ENCODE measurements at places on chromosomes 3 and 15. TPM values are rescaled to one million over a fixed set of nuclear protein-coding genes. Genes with fewer than 3 reads are reported as not detected.

GOLGA6L7 gene
- total RNA-seq, result not detected

PSTPIP1 gene
- total RNA-seq, result 1.2 TPM

DIPK2A gene
- 7.5 TPM for total RNA-seq

C3orf85 gene
- not detected for total RNA-seq

MORC1 gene
- total RNA-seq, result not detected

SLC9C1 gene
- total RNA-seq, result not detected

DNAJA4 gene
- not detected for total RNA-seq

BDH1 gene
- total RNA-seq, result 41.9 TPM

DNA sequence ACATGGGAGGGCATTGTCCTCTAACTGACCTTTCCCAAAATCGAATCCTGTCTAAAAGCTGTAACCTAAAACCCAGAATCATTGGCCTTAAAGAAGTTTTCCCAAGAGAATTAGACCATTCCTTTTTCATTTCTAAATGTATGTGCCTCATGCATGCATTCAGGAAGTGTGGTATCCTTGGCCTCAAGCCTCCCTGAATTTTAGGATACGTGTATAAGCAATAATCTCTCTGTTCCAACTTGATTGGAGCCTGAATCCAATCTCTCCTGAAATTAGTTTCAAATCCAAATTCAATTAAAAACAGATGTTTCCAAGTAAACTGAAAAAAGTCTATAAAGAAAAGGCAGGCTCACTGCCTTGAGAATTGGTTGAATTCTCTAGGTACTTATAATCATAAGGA is 86.0 kb upstream of the VEPH1 start:
- no peak for DNase-seq
- no peak overlapping the region for H3K27ac ChIP-seq
- H3K4me3 ChIP-seq, result no peak overlapping the region
- no peaks in the 10 kb centered on the region for H3K36me3 ChIP-seq
- peaks cover 16% of the 10 kb centered on the region for H3K27me3 ChIP-seq

- H3K27me3 ChIP-seq, result no peaks in the 10 kb centered on the region
- no peaks in the 10 kb centered on the region for H3K36me3 ChIP-seq
- no peak overlapping the region for H3K4me3 ChIP-seq
- DNase-seq, result peak; percentile 81
- H3K27ac ChIP-seq, result peak overlapping the region; percentile 83
These were observed 84.0 kb upstream of the TRA2B start for GRCh38 chr3:186021673-186022362.

GRCh38 chr15:41775651-41776050 is 1.4 kb downstream of the MAPKBP1 start:
- peaks cover 13% of the 10 kb centered on the region for H3K36me3 ChIP-seq
- peak; percentile 77 for DNase-seq
- H3K27me3 ChIP-seq, result no peaks in the 10 kb centered on the region
- H3K4me1 ChIP-seq, result peaks cover 49% of the 10 kb centered on the region
- peak overlapping the region; percentile 85 for H3K27ac ChIP-seq

GRCh38 chr3:111650378-111651275 is 55.5 kb upstream of the ZBED2 start:
- H3K4me1 ChIP-seq, result no peaks in the 10 kb centered on the region
- H3K27ac ChIP-seq, result no peak overlapping the region
- no peak overlapping the region for H3K4me3 ChIP-seq
- H3K36me3 ChIP-seq, result no peaks in the 10 kb centered on the region

GRCh38 chr15:45134682-45135604 is 5.1 kb downstream of the DUOX1 start:
- no peak overlapping the region for H3K4me3 ChIP-seq
- no peaks in the 10 kb centered on the region for H3K27me3 ChIP-seq
- DNase-seq, result no peak
- peaks cover 12% of the 10 kb centered on the region for H3K36me3 ChIP-seq

GRCh38 chr15:36614016-36614415 is 34.6 kb downstream of the CDIN1 start:
- no peaks in the 10 kb centered on the region for H3K27me3 ChIP-seq
- H3K36me3 ChIP-seq, result no peaks in the 10 kb centered on the region
- no peak overlapping the region for H3K27ac ChIP-seq
- no peak for DNase-seq

- H3K4me1 ChIP-seq, result peaks cover 12% of the 10 kb centered on the region
- H3K27ac ChIP-seq, result no peak within 1 kb of the TSS
- no peak within 1 kb of the TSS for H3K4me3 ChIP-seq
- no peak for DNase-seq
These were observed at the start of gene TIMP4 for GRCh38 chr3:12158387-12159226. Gene TIMP4 (minus strand): TSS chr3:12158912. CDS start chr3:12158840, 72 bp downstream.

GRCh38 chr3:111541911-111542483 is at the start of gene CD96:
Gene CD96 (plus strand): TSS chr3:111542197. CDS start chr3:111542249, 52 bp downstream.
- H3K4me1 ChIP-seq, result peaks cover 15% of the 10 kb centered on the region
- no peaks in the 10 kb centered on the region for H3K36me3 ChIP-seq
- H3K27ac ChIP-seq, result no peak within 1 kb of the TSS

- H3K36me3 ChIP-seq, result no peaks in the 10 kb centered on the region
- H3K27ac ChIP-seq, result no peak overlapping the region
- no peak overlapping the region for H3K4me3 ChIP-seq
- no peaks in the 10 kb centered on the region for H3K4me1 ChIP-seq
- no peak for DNase-seq
These were observed 68.5 kb upstream of the PLCL2 start for GRCh38 chr3:16816048-16816780.

DNA sequence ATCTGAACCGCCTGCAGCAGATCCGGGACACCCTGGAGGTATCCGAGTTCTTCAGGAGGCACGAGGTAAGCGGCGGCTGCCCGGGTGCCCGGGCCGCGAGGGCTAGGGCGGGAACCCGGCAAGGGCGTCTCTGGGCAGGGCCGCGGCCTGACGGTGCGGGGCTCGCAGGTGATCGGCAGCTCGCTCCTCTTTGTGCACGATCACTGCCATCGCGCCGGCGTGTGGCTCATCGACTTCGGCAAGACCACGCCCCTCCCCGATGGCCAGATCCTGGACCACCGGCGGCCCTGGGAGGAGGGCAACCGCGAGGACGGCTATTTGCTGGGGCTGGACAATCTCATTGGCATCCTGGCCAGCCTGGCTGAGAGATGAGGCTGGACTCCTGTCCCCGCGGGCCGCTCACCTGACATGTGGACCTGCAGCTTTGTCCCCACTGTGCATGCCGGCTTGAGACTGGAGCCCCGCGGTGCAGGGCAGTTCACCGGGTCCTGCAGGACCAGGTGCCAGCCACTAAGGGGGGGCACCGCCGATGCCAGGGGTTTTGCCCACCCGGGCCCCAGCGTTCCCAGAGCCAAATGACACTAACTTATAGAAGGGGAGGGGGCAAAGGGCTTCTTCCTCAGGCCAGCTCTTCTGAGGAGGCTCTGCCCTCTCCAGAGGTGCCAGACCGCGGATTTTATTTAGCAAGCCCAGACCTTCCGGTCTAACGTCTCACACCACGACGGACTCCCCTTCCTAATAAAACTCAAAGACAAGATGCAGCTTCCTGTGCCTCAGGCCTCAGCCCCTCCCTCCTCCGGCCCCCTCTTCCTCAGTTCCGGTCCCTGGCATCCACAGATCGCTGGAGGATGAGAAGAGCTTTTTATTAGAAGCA is 9.4 kb downstream of the ITPKA start:
- DNase-seq, result no peak
- no peaks in the 10 kb centered on the region for H3K36me3 ChIP-seq
- H3K4me3 ChIP-seq, result no peak overlapping the region
- H3K27me3 ChIP-seq, result no peaks in the 10 kb centered on the region
- no peak overlapping the region for H3K27ac ChIP-seq
- H3K4me1 ChIP-seq, result peaks cover 6% of the 10 kb centered on the region

DNA sequence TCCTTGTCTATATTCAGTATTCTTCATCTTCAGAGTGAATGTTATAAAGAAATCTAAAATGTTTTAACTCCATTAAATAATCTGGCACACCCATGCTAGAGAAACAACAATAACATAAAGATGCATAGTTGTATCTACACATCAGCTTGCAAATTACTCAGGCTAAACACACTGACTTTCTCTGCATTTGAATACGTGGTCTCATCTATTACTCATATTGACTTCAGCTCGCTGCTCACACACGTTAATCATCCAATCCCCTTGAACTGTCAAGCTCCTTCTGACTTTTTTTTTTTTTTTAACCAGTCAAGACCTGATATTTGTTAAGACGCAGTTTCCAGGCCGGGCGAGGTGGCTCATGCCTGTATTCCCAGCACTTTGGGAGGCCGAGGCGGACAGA is 1137.3 kb upstream of the CADM2 start:
- no peak overlapping the region for H3K27ac ChIP-seq
- no peaks in the 10 kb centered on the region for H3K36me3 ChIP-seq
- no peak for DNase-seq
- no peaks in the 10 kb centered on the region for H3K4me1 ChIP-seq

DNA sequence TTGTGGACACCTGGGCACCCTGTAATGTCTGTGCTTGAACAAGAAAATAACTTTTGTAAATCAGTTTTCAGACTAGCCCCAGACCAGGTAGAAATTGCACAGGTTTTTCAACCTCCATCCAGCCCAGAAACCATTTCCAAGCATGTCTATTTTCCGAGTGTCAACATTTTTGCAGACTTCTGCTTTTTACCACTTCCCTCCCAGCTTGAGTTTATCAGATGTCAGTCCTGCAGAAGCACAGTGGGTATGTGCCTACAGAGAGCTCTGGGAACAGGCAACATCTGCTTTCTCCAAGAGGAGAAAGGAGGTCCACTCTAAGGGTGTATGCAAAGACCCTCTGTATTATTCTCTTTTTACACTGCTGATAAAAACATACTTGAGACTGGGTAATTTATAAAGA is 83.9 kb downstream of the LRRK1 start:
- no peak overlapping the region for H3K4me3 ChIP-seq
- no peaks in the 10 kb centered on the region for H3K27me3 ChIP-seq
- H3K4me1 ChIP-seq, result peaks cover 11% of the 10 kb centered on the region

DNA sequence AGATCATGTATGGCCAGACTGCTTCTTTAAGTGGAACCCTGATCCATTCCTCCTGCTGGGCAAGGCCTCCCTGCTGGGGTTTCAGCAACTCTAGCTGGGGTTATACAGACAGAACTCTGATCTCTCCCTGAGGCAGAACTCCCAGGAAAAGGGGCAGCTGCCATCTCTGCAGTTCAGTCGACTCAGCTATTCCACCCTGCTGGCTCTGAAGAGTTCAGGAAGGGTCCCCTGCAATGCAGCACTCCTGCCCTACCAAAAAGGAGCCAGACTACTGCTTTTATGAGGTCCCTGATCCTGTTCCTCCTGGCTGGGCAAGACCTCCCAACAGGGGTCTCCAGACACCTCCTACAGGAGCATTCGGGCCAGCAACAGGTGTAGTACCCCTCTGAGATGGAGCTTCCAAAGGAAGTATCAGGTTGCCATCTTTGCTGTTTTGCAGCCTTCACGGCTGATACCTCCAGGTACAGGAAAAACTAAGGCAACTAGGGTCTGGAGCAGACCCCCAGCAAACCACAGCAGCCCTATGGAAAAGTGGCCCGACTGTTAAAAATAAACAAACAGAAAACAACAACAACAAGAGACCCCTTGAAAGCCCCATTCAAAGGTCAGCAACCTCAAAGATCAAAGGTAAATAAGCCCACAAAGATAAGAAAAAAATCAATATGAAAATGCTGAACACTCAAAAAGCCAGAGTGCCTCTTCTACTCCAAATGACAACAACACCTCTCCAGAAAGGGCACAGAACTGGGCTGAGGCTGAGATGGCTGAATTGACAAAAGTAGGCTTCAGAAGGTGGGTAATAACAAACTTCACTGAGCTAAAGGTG is 14.2 kb upstream of the CP start:
- no peak overlapping the region for H3K4me3 ChIP-seq
- peaks cover 14% of the 10 kb centered on the region for H3K4me1 ChIP-seq
- no peak overlapping the region for H3K27ac ChIP-seq

DNA sequence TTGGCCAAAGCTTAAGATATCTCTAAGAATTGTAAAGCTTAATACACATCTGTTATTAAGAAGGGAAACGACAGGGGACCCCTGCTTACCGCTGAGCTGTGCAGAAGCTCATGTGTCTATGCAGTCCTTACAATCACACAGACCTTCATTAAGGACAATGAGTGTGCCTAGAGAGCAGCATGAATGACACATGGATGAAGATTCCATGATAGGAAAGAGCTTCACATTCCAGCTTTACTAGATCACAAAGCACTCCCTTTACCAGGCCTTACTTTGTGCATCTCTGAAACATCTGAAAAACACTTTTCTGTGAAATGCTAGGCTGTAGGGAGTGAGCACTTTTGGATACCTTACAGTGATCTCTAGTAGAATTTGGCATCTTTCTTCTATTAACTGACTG is 32.0 kb downstream of the RNF168 start:
- no peak overlapping the region for H3K4me3 ChIP-seq
- H3K36me3 ChIP-seq, result peaks cover 94% of the 10 kb centered on the region
- DNase-seq, result no peak
